ENCODE measurements at places on chromosomes 16 and 17.

GRCh38 chr16:50213939-50214519 lies 52.3 kb upstream of the ADCY7 start:
- DNase-seq, result no peak

GRCh38 chr16:81526935-81527334 lies 82.3 kb downstream of the CMIP start:
- DNase-seq, result no peak

DNA sequence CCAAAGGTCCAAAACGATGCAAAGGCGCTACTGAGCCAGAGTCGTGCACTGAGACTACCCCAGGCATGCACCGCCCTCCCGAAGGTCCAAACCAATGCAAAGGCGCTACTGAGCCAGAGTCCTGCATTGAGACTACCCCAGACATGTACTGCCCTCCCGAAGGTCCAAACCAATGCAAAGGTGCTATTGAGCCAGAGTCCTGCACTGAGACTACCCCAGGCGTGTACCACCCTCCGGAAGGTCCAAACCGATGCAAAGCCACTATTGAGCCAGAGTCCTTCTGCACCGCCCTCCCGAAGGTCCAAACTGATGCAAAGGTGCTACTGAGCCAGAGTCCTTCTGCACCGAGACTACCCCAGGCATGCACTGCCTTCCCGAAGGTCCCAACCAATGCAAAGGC lies 27.1 kb downstream of the SLC43A2 start:
- DNase-seq, result no peak

DNA sequence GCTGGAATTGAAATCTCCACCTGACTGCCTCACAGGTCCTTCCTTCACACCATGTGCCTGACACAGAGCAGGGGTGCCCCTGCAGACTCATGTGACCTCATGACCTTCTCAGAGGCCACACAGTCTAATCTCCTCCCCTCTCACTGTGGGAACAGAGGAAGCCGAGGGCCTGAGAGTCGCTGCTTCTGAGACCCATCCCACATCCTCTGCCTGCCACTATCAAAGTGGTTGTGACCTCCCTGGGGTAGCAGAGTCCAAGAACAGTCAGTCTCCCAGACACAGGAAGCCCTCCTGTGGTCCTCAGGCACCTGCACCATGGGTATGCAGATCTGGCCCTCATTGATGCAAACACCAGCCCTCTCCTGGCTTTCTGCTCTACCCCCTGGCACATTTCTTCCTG lies 78.5 kb downstream of the RAB11FIP4 start:
- DNase-seq, result no peak

DNA sequence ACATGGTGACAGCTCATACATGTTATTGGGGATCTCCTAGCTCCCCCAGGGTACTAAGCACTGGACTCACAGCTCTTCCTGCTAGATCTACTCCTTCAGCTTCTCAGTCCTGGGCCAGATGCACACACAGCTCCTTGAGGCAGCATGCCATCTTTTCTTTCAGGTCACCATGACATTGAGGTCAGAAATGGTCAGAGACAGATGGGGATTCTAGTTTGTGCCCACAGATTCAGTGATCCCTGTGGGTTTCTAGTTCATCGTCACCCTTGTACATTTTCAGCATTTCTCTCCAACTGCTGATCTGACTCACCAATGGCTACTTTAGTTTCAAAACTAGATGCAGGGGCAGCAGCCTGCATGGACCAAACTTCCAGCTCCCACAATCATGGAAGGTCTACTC lies 560.7 kb upstream of the PSMD7 start:
- no peak for DNase-seq

- DNase-seq, result no peak
Observed at GRCh38 chr16:82045465-82045864, 10.4 kb downstream of the HSD17B2 start.

DNA sequence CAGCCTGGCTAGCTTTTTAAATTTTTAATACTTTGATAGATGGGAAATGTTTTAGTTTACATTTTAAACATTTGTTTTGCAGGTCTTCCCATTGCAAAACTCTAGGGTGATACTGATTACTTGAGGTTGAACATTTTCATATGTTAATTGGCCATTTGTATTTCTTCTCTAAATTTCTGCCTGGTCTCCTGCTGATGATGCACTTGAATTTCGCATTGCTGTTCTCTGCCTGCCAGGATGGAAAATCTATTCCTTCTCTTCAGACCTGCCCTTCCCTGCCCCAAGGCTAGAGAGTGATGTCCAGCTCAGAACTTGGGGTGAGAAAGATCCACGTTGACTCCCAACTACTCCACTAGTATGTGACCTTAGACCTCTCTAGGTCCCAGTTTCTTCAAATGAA lies 134.7 kb downstream of the PITPNC1 start:
- no peak for DNase-seq

- no peak for DNase-seq
Observed at GRCh38 chr16:85867189-85867588, 31.8 kb upstream of the IRF8 start.

DNA sequence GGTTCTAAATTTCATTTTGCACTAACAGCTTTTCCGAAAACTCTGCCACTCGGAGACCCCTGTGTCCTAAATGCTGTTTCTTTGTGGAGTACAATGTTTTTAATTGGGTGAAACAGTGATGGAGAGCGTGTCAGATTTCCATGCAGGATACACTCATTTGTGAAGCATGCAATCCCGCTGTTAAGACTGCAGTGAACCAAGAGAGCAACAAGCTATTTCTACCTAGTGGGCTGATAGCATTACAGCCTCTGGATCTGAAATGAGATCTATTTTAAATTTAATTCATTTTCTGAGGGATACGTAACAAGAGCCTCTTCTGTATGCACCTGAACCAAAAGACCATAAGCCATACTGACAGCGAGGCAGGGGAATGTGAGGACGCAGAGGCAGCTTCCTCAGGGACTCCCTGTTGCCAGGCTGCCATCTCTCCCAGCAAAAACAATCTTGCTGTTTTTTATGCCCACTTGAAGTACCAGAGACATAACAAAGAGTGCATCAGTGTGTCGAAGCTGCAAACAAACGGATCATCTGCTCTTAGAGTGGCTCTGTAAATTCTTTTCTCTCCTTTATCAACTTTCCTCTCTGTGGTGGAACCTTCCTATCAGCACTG lies 199.9 kb upstream of the COX10 start:
- no peak for DNase-seq

DNA sequence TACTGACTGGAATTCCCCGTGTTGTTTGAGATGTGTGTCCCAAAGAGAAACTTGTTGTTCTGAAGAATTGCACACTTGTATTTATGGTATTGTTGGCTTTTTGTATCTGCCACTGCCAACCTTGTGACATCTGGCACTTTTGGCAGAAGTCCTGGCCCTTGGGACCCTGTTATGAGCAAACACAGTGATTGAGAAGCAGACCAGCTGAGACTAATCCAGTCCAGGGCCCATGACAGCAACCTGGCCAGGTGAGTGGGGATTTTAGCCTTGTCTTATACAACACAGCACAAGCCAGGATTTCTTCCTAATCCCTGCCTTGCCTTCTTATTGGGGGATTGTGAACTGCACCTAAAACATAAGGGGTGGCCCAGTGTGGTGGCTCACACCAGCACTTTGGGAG lies 80.0 kb downstream of the NTN1 start:
- no peak for DNase-seq

- DNase-seq, result no peak
Observed at GRCh38 chr16:30446203-30446595, 525 bp upstream of the SEPHS2 start.

DNA sequence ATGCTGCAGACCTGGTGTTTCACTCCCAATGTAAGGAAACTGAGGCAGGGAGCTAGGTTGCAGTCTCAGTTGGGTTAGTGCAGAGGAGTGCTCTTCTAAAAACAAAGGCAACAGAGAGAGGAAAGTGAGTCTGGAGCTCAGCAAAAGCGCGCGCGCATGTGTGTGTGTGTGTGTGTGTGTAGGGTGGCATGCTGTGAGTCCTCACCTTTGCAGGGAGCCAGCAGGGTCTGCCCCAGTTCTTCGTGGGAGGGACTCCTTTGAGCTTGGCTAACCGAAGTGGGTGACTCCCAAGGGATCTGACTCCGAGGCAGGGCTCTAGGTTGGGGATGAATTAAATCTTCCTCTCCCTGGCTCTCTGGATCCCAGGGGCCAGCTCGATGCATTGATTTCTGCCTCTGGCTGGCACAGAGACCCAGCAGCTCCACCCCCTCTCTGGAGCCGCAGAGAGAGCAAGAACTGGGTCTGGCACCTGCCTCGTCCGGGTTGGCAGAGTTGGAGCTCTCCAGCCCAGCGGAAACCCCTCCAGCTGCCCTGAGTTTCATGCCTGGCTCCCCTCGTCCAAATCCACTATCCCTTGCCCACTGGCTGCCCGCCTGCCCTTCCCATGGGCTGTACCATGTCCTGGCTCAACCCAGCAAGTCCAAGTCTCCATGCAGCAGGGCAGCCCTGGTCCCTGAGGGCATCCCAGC lies 1.3 kb upstream of the BTBD17 start:
- no peak for DNase-seq

- DNase-seq, result no peak
Observed at GRCh38 chr17:54903375-54903774, 2.7 kb downstream of the TOM1L1 start.

DNA sequence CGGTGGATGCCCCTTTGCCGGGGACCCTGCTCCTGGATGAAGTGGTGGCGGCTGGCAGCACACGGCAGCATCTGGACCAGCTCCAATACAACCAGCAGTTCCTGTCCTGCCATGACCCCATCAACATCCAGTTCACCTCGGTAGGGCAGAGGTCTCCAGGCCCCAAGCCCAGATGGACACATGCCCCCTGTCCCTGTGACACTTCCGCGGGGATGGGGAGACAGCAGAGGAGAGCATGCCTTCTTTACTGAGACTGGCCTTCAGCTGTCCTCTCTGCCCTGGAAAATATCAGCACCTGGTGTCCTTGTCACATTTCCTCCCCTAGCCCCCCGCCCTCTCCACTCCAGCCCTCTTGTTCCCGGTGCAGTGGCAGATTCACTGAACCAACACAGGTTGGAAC lies 6.2 kb downstream of the CHAD start:
- DNase-seq, result no peak
